ENCODE measurements at places on chromosomes 7 and 10.
A peak's percentile ranks its signal among the peaks of the same experiment; 100 is the strongest.

GRCh38 chr10:131169146-131169545 is 142.4 kb downstream of the TCERG1L start:
- no peak for DNase-seq

- no peak for DNase-seq
These were observed 256.9 kb downstream of the ABCA13 start for GRCh38 chr7:48428091-48428684.

DNA sequence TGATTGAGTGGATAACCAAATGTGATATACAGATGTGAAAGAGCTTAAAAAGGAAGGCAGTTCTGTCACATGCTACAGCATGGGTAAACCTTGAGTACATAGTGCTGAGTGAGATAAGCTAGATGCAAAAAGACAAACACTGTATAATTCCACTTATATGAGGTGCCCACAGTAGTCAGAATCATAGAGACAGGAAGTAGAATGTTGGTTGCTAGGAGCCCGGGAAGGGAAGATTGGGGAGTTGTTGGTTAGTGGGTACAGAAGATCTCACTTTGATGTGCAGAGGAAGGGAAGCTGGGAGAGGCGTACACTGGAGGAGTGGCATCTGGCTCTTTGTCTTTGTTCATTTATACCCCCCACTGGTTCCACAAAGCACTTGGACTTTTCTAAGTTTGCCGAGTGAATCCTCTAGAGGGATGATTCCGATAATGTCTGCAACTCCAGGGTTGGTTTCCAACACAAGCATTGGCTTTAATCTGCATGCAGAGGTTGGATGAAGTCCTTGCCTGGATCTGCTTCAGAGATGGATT is 39.5 kb downstream of the TSPAN14 start:
- no peak for DNase-seq

DNA sequence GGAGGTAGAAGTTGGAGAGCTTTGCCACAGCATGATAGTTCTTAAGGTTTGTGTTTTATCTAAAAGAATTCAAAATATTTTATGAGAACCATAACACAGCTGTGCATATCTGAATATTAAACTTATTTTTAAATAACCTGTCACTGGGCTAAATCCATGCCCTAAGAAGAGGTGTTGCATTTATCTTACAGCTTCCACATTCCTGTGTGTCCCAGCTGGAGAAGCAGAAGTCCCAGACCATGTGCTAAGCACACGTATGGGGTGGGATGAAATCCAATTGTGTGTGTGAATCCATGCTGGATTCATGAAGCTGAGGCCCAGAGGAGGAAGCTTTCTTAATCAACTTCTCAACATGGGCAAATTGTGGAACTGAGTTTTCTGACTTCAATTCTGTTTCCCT is 121.5 kb downstream of the PKD1L1 start:
- DNase-seq, result no peak

GRCh38 chr7:118974836-118975235 is 750.3 kb downstream of the ANKRD7 start:
- peak; percentile 30 for DNase-seq

GRCh38 chr7:120925392-120925791 is 25.2 kb upstream of the ING3 start:
- DNase-seq, result no peak

DNA sequence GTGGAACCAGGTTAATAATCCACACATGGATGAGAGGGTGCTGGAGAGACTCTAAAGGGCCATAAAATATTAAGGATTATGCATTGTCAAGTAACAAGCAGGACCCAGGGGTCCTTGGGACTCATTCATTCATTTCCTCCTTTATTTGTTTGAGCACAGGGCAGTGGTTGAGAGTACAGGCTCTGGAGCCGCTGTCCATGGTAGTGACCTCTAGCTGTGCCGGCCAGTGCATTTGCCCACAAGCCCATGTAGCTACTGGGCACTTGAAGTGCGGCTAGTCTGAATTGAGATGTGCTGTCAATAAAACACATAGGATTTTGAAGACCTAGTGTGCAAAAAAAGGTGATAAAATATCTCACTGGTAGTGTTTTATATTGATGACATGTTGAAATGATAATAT is 137.6 kb downstream of the C10orf105 start:
- DNase-seq, result no peak

DNA sequence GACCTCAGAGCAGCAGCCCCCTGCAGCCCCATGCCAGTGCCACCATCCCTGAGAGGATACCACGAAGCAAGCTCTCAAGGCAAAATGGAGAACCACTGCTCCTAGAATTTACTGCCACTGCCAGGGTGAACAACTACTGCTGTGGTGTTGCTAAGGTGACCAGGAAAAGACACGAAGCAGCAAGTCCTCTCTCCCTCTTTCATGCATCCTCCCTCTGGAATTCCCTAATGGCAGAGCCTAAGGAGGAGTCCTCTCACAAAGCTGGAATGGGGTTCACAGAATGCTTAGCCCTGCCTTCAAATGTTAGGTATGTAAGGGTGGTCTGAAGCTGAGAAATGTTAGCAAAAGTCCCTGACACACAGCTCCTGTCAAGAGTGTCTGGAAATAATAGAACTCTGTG is 35.8 kb upstream of the NPSR1 start:
- DNase-seq, result no peak

GRCh38 chr7:46960970-46961369 is 620.9 kb downstream of the TNS3 start:
- no peak for DNase-seq

GRCh38 chr10:21076381-21076780 is 179.3 kb upstream of the NEBL start:
- no peak for DNase-seq

DNA sequence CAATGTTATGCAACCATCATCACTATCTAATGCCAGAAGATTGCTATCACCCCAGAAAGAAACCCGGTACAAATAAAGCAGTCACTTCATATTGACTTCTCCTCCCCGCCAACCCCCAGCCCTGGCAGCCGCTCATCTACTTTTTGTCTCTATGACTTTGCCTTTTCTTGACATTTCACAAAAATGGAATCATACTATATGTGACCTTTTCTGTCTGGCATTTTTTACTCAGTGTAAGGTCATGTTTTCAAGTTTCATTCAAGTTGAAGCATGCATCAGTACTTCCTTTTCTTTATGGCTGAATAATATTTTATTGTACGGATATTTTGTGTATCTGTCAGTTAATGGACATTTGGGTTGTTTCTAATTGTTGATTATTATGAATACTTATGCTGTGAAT is 28.1 kb downstream of the FHIP2A start:
- no peak for DNase-seq

- DNase-seq, result no peak
These were observed 69.5 kb upstream of the PODXL start for GRCh38 chr7:131625817-131626372.

DNA sequence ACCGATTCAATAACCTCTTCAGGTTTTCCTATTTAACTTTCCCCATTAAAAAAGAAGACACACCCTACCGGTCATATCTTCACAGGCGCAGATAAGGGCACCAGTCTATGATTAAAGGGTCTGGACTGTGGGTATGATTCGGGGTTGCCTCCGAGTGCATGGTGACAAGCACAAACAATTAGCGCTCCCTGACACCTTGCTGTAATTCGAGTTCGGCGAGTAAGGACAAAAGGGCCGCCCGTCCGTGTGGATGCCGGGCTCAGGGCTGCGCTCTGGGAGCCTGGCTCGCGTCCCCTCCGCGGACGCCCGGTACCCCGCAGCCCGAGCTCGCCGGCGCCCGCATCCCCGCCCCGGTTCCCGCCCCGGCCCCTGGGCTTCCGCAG is 111.9 kb upstream of the RHEB start:
- peak; percentile 26 for DNase-seq

GRCh38 chr10:62718585-62718984 is 85.9 kb upstream of the ADO start:
- no peak for DNase-seq

DNA sequence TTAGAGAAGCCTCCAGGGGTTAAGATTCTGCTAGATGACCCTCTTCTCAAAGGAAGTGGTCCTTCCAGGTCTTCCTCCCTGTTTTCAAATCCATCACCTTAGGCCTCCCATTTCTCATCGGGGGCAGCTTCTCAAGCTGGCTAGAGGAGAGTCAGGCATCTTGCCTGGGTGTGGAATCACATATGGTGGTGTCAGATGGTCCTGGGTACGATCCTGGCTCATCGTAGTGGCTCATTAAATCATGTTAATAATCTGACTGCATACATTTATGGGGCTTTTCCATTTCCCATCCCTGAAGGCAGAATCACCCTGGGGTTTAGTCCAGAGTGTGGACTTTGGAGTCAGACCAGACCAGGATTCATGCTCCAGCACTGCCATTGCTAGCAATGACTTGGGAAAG is 132.6 kb downstream of the RPS24 start:
- no peak for DNase-seq

DNA sequence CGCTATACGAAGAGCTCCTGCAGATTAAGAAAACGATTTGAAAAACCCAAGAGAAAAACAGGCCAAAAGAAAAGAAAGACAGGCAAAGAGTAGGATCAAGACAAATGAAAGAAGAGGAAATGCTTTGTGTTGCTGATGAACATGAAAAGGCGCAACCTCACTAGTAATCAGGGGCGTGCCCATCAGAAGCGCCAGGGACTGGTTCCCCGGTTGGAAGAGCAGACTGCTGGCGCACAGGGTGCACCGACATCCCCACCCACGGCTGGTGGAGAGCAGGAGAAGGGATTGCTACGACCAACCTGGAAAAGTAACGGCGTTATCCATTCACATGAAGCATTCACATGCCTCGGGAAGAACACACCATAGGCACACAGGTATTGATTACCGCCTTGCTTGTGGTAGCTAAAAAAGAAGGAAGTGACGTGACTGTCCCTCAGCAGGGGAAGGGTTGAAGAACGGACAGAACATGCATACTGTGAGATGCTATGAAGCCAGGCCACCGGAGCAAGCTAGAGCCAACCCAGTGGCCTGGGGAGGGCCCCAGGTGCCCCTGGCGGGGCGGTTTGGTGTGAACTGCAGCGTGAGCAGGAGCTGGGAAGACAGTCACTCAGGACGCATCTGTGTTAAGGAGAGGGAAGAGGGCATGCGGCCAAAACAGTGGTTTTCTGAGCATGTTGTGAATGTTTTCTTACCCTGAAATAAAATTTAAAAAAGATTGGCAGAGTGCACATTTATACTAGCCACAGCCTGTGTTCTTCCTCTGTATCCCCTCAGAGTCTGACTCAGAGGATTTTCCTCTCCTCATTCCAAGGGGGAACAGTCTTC is 18.3 kb downstream of the AGAP3 start:
- no peak for DNase-seq

- no peak for DNase-seq
These were observed 11.2 kb downstream of the MXI1 start for GRCh38 chr10:110218632-110219031.

DNA sequence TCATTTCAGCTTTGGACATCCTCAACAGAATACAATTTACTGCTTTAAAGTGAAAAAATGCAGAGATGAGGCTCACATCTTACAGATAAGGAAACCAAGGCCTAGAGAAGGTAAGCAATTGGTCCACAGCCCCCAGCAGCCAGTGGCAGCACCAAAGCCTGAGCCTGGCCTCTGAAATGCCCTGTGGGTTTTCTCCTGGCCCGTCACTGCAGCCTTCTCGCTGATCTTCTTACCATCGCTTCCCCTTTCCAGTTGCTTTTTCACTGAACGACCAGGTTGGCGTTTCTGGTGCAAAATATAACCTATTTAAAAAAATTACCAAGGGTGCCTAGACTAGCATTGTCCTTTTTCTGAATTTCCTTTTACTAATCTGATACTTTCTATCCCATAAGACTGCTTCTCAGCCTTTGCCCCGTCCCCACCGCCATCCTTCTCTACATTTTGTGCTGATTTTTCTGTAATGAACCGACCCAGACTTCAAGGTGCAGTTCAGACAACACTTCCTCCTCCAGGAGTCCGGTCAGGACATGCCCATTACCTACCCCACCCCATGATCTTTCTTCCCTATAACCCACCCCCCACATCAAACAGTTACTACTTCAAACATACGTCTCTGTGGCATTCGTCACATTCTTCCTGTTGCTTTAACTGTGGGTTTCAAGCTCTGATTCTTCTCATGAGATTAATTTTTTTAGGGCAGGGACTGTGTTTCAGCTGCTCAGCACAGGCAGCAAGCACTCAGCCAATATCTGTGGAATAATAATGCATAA is 289.4 kb downstream of the DNAJB6 start:
- no peak for DNase-seq

- DNase-seq, result no peak
These were observed 27.1 kb upstream of the KCNMA1 start for GRCh38 chr10:77664696-77665095.

DNA sequence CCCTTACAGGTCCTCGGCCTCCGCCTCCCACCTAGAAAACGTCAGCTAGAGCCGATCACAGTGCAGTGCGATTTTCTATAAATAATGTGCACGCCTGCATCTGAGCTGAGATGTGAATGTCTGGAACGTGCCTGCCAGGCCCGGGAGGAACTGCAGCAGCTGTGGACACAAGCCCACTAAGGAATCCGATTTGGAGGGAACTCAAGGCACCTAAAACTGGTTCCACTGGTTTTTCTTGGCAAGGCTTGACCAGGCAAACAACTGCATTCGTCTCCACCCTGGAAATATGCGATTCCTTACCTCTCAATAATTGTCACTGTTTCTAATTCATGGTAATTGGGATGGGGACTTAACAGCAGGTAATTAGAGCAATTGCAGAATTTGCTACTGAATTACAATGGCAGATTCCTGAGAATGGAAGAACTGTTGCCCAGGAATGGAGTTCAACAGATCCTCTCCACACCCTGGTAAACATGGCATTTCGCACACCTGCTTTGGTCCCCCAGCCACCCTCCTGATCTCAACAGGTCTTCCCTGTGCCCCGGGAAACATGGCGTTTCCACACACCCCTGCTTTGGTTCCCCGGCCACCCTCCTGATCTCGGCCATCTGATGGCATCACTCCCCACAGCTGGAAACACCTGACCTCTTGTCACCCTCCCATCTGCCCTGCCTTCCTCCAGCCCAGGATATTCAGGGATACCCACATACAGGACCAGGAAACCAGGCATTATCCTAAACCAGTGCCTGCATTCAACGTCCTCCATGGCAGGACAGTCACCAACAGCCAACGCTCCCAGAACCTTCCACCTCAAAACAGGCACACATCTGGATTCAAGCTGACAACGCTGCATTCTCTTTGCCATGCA is 76.0 kb downstream of the DIP2C start:
- peak; percentile 79 for DNase-seq

- DNase-seq, result no peak
These were observed 111.3 kb downstream of the ITGB8 start for GRCh38 chr7:20441991-20442441.

DNA sequence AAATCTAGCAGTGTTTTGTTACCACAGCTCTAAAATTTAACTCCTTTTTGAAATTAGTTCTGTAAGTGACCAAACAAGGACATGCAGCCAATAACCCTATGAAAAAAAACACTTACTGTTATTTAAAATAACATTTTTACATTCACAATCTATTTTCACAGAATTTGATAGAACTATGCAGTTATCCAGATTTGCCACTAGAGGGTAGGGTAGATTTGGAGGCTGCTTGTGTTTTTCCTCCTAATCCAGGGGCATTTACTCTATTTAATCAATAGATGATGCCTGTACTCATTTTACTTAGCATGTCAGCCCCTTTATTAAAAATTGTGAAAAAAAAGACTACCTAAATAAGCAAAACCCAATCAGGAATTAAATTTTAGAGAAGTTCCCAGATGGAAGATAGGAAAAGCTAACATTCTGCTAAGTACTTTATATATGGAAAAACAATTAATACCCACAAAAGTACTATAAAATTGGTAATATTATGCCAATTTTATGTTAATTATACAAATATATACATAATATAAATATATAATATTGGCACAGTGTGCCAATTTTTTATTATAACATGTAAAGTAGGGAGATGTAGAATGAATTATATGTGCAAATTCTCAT is 18.1 kb upstream of the LIPK start:
- no peak for DNase-seq

GRCh38 chr10:62545160-62546066 is 171.2 kb downstream of the ZNF365 start:
- DNase-seq, result no peak

Data from COR-L47 (cell line).